ENCODE measurements at places on chromosomes 5 and 9.

GRCh38 chr5:119268387-119269060 is 87.3 kb upstream of the TNFAIP8 start:
- DNase-seq, result peak; percentile 94

GRCh38 chr9:72322259-72322658 is 42.7 kb downstream of the ZFAND5 start:
- DNase-seq, result no peak

GRCh38 chr9:90793729-90794128 is 7.9 kb upstream of the SYK start:
- DNase-seq, result no peak

DNA sequence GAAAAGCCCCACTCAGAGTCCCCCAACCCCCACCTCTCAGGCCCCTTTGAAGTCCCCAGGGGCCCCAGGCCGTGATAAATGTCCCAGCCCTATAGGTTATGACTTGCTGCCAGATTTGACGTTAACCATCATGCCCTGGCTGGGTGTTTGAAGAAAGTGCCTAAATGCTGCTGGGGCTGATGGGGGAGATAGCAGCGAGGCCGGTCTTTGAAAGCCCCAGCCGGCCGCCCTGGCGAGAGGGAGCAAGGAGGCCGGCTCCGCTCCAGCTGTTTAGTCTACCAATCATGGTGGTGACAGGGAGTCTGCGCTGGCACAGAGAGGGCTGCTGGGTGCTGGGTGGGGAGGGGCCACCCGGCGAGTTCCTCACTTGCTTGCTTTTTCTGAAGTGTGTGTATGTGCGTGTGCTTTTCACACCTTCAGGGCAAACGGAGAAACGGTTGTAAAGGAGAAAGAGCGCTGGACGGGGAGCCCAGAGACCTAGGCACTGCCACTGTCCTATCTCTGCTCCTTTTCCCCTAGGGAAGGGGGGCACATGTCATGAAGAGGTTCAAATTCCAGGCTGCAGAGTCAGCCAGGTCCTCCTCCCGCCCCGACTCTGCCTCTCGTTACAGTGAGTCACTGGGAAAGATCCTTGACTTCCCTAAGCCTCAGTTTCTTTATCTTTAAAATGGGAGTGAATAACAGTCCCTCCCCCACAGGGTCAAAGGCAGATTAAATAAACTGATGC is 126.1 kb upstream of the HAND1 start:
- no peak for DNase-seq

GRCh38 chr9:88187631-88188030 is 49.4 kb upstream of the SPATA31C2 start:
- no peak for DNase-seq

GRCh38 chr9:109806506-109807115 is 26.6 kb downstream of the PALM2AKAP2 start:
- DNase-seq, result no peak

All from HT-29 (cell line).